ENCODE measurements at places on chromosomes 1 and 21. TPM values are rescaled to one million over a fixed set of nuclear protein-coding genes. Genes with fewer than 3 reads are reported as not detected.

- no peak for DNase-seq
Measured at GRCh38 chr1:43039228-43040055, 80.8 kb upstream of the SLC2A1 start.

DNA sequence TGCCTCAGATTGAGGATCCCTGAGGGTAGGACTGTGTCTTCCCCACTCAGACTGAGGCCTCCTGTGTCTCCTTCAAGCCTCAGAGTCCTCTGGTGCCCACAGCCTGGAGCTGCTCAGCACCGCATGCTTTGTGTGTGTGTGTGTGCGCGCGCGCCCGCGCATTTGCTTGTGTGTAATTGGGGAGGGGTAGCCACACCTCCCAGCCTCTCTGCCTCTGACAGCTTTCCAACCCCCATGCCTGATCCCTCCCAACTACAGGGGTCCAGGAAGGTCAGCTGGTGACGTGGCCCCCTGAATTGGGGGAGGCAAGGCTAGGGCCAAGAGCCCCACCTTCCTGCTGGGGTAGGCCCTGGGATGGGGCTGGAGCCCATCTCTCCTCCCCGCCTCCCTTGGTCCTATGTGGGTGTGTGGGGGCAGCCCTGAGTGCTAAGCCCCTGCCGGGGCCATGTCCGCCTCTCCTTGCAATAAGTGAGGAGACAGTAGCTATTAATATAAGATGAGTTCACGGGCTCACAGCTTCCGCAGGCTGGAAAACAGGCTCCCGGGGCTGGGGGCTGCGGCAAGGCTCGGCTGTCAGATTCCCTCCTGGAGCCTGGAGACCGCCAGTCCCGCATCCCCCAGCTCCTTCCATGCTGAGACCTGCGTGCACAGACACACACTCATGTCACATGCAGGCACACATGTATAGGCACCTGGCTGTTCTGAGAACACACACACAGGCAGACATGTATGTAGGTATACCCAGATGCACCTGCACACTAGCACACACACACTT lies 7.0 kb downstream of the GPR3 start:
- DNase-seq: no peak

Gene CFHR5
- total RNA-seq: not detected

Gene LCE1A
- total RNA-seq: not detected

DNA sequence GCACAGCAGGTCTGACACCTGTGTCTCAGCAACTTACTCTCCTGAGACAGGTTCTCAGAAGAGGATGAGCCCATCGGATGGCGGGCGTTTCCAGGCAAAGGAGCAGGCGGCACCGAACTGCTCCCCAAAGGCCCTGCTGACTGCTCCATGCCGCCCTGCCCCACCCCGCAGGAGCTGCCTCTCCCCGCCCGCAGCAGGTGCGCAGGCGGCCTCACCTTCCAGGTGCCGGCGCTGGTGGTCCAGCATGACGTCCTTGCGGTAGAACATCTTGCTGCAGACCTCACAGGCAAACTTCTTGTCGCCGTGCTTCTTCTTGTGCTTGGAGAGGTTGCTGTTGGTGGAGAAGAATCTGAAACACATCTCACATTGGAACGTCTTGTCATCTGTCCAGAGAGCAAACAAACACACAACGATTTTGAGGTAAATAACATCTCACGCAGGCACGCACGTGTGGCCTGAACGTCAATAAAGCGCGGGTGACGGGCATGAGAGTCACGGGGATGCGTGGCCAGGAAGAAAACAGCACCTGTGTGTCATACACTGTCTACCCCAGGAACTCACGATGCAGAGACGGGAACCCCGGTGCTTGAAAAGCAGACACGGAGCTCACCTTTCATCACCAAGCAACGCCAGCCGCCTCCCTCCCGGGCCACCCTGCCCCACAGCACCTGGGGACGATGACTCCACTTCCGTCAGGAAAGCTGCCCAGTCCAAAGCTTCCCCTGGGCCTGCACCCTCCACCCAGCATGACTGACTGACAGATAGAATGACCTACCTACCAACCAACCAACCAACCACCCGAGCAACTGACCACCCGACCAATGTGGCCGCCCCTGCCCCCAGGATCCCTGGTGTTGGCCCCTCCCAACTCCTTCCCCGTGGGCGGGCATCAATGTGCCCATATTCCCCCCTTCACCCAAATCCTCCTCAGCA lies 50.9 kb downstream of the PRDM15 start:
- DNase-seq: no peak

DNA sequence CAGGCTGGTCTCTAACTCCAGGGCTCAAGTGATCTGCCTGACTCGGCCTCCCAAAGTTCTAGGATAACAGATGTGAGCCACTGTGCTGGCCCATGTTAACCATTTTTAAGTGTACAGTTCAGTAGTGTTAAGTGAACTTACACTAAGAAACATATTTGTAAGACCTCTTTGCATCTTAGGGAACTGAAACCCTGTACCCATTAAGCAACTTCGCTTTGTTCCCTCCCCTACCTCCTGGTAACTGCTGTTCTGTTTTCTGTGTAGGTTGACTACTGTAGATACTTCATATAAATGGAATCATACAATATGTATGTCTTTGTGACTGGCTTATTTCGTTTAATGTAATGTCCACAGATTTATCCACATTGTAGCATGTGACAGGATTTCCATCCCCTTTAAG lies 11.0 kb downstream of the NUDC start:
- DNase-seq: no peak

- DNase-seq: no peak
Measured at GRCh38 chr1:168629466-168629865, 53.1 kb downstream of the XCL1 start.

- DNase-seq: no peak
Measured at GRCh38 chr1:89923517-89923916, 71.4 kb upstream of the ZNF326 start.

GRCh38 chr21:42002421-42002958 lies 7.7 kb downstream of the ZBTB21 start:
- DNase-seq: no peak

Gene RHBG
- not detected for total RNA-seq

DNA sequence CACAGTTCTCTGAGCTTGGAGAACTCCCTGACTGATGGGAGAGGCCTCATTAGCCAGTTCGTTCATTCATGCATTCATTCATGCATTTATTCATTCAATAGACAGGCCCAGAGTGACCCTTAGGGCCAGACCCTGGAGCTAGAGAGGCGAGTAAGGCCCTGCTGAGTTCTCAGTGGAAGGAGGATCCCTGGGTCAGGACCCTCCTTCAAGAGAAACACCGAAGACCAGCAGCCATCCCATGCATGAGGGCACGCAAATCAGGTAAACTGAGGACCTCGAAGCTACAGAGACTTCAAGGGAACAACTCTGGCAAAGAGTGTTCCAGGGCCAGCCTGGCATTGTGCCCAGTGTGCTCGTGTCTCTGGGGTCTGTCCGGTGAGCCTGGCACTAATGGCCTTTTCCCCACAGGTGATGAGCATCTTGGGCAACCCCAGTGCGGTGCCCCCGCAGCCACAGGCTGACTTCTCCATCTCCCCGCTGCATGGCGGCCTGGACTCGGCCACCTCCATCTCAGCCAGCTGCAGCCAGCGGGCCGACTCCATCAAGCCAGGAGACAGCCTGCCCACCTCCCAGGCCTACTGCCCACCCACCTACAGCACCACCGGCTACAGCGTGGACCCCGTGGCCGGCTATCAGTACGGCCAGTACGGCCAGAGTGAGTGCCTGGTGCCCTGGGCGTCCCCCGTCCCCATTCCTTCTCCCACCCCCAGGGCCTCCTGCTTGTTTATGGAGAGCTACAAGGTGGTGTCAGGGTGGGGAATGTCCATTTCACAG lies 104.8 kb downstream of the PAX7 start:
- no peak for DNase-seq

DNA sequence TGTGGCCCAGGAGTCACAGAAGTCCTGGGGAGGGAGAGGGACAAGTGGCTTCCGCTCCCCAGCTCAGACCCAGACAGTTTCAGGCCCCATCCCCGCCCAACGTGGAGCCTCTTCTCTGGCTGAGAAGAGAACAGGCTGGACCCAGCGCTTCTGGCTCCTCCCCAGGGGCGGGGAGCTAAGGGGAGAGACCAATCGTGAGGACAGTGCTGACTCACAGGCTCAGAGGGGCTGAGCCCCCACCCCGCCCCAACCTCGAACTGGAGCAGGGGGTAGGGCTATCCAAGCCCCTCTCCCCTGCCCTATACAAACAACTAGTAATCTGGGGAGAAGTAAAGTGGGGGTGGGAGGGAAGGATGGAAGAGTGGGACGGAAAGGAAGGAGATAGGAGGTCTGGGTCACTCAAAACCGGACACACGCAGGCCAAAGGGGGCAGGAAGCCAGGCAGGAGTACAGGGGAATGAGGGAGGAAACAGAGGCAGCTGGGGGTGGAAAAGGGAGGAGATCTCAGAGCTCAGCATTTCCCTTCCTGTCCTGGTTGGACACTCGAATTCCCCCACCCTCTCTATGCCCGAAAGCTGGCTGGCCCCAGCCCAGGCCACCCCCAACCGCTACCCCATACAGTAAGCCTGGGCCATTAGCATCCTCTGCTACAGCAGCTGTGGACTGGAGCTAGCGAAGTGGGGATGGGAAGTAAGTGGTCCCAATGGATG lies at the start of gene SHC1:
SHC1 (minus strand) TSS at position 117 of the 710 bp plus-strand sequence. CDS start 221 bp downstream, outside the sequence.
- peak; percentile 96 for DNase-seq

Gene NKAIN1
- not detected for total RNA-seq

- peak; percentile 79 for DNase-seq
Measured at GRCh38 chr21:41360072-41360821, 1.6 kb upstream of the MX2 start.

Gene CLCA1
- total RNA-seq: not detected

GRCh38 chr1:150813028-150813707 lies 5.1 kb upstream of the CTSK start:
- DNase-seq: peak; percentile 88

DNA sequence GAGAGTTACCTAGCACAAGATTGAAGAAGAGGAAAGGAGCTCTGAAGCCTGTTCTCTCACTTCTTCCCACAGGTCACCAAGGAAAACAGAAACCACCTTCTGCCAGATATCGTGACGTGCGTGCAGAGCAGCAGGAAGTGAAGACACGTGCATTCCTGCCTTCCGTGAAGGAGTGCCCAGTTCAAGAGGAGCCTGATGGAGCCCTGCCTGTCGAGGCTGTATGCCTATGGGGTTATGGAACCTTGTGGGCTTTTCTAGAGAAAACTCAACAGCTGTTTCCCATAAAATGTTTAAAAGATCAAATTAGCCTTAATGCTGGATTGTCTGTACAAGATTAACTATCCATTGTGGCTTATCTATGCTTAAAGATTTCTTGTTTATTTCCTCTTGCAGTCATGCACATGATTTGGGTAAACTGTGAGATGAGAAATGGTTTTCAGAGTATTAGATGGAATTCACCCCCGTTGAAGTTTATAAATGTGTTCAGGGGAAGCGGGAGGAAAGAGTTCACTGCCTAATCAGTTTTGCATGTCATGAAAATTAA lies 27.8 kb downstream of the NTPCR start:
- peak; percentile 57 for DNase-seq

DNA sequence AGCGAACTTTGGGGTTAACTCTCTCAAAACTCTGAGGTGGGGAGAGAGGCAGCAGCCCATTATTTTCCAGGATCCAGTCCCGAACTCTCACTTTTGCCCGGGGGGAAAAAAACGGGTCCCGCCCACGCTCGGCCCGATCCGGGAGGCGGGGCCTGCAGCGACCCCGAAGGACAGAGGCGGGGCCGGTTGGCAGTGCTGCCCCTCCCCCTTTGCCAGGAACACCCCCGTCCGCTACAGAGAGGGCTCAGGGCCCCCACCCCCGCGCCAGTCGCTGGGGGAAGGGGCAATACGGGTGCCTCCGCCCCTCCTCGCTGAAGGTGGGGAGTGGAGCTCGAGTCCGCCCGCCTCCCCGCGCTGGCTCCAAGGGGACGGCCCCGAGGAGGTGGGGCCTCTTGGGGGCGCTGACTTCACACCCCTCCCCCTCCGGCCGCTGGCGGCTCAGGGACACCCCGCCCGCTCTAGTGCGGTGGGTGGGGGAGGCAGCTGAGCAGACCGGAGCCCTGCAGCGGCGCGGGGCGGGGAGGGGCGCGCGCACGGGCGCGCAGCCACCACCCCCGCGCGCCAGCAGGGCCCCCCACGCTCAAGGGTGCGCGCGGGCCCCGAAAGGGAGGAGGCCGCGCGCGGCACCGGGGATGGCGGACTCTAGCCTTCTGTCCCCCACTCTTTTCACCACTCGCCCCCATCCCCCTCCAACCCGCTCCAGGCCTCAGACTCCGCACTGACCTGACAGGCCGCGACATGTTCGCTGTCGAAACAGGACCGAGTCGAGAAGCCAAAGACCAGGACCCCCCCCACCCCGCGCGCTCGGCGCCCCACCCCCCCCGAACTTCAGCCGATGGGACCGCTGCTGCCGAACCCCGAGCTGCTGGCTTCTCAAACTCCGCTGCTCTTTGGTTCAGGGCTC lies 496 bp downstream of the NUCKS1 start:
- peak; percentile 99 for DNase-seq

Gene OR2T11
- not detected for total RNA-seq

Gene KCNJ15
- 5.3 TPM for total RNA-seq

- DNase-seq: no peak
Measured at GRCh38 chr21:41744028-41744930, 22.6 kb downstream of the RIPK4 start.

DNA sequence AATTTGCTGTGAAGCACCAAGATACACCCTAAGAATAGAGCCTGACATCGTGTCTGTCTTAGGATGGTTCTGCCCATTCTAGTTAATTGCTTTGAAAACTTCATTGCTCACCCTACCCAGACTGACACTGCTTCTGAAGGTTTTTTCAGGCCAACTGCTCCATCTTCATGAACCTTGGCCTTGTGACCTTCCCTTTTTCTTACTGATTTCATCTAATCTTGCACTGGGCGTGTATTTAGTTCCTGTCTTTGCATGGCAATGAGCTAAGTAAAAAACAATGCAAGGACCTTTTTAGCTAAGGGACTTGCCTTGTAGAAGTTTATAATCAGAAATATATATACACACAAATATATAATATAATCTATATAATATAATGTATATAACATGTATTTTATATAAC lies 108.0 kb downstream of the PBX1 start:
- DNase-seq: no peak

DNA sequence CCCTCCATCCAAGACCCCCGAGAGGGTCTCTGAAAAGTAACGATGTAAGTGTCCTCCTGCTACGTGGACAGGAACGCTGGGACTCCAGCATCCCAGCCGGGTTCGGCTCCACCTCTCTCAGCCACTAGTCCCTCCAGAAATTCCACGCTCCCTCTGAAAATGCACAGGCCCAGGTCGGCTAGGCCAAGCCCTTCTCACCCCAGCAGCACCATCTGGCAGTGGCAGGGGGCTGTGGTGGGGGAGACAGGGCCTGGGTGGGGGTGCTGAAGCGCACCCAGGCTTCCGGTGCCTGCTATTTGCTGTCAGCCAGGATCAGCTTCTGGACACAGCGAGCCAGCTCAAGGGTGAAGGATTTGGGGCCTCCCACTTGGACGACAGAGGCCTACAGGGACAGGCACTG lies 73.3 kb downstream of the ARHGEF16 start:
- no peak for DNase-seq

GRCh38 chr1:17648457-17649145 lies 106.5 kb upstream of the ACTL8 start:
- DNase-seq: no peak

- DNase-seq: no peak
Measured at GRCh38 chr1:185821612-185822385, 87.6 kb downstream of the HMCN1 start.

Gene BMP8B
- total RNA-seq: not detected

- DNase-seq: no peak
Measured at GRCh38 chr1:155873860-155874259, 14.5 kb downstream of the SYT11 start.
